Progenitor cell of endocrine pancreas (in vitro differentiated cells): ENCODE measurements at places on chromosomes 6 and 20. TPM values are rescaled to one million over a fixed set of nuclear protein-coding genes. Genes with fewer than 3 reads are reported as not detected.

- H3K4me3 ChIP-seq: no peak overlapping the region
- H3K27ac ChIP-seq: no peak overlapping the region
- no peak for DNase-seq
These were observed 131.5 kb downstream of the TAF4 start for GRCh38 chr20:61933951-61934715.

- H3K4me1 ChIP-seq: no peaks in the 10 kb centered on the region
- H3K27me3 ChIP-seq: no peaks in the 10 kb centered on the region
- no peak for DNase-seq
- no peak overlapping the region for H3K4me3 ChIP-seq
- H3K36me3 ChIP-seq: no peaks in the 10 kb centered on the region
These were observed 17.6 kb upstream of the KIAA1755 start for GRCh38 chr20:38278131-38278530.

DNA sequence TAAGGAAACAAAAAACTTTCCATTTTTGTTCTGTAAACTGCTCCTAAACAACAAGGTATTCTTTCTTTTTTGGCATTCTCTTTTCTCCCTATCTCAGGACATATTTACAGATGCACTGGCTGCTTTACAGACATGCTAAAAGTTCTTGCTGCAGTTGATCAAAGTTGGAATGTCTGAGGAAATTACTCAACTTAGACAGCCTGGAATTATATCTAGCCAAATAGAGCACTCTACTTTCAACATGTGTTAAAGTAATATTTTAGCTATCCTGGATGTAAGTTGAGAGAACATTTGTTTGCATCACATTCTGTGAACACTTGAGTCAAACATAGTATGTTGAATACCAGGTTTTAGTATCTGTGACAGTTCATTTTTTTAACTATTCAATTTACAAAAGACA lies 24.8 kb downstream of the TASP1 start:
- no peaks in the 10 kb centered on the region for H3K27me3 ChIP-seq
- peaks cover 5% of the 10 kb centered on the region for H3K36me3 ChIP-seq
- no peak for DNase-seq
- no peak overlapping the region for H3K4me3 ChIP-seq
- no peak overlapping the region for H3K27ac ChIP-seq

GRCh38 chr6:84280030-84280429 lies 52.6 kb upstream of the CEP162 start:
- no peaks in the 10 kb centered on the region for H3K27me3 ChIP-seq
- no peaks in the 10 kb centered on the region for H3K4me1 ChIP-seq
- no peak overlapping the region for H3K4me3 ChIP-seq
- DNase-seq: no peak

GRCh38 chr6:20605581-20605980 lies 71.3 kb downstream of the CDKAL1 start:
- peaks cover 18% of the 10 kb centered on the region for H3K4me1 ChIP-seq
- peaks cover 2% of the 10 kb centered on the region for H3K36me3 ChIP-seq
- no peak overlapping the region for H3K27ac ChIP-seq
- H3K27me3 ChIP-seq: no peaks in the 10 kb centered on the region
- DNase-seq: no peak

- no peak overlapping the region for H3K27ac ChIP-seq
- H3K27me3 ChIP-seq: no peaks in the 10 kb centered on the region
- peaks cover 2% of the 10 kb centered on the region for H3K4me1 ChIP-seq
- H3K36me3 ChIP-seq: peaks cover 26% of the 10 kb centered on the region
These were observed 10.3 kb downstream of the STK38 start for GRCh38 chr6:36536873-36537547.

- H3K27me3 ChIP-seq: no peaks in the 10 kb centered on the region
- no peak overlapping the region for H3K4me3 ChIP-seq
- peak overlapping the region; percentile 10 for H3K27ac ChIP-seq
- H3K36me3 ChIP-seq: peaks cover 1% of the 10 kb centered on the region
These were observed 20.9 kb downstream of the L3MBTL1 start for GRCh38 chr20:43528258-43528875.

- H3K4me3 ChIP-seq: no peak overlapping the region
- peaks cover 23% of the 10 kb centered on the region for H3K36me3 ChIP-seq
- H3K27me3 ChIP-seq: peaks cover 3% of the 10 kb centered on the region
- no peak overlapping the region for H3K27ac ChIP-seq
- DNase-seq: no peak
- H3K4me1 ChIP-seq: no peaks in the 10 kb centered on the region
These were observed 37.2 kb downstream of the EBF4 start for GRCh38 chr20:2729791-2730190.

GRCh38 chr6:127952831-127953230 lies 52.0 kb upstream of the THEMIS start:
- H3K4me3 ChIP-seq: no peak overlapping the region
- no peaks in the 10 kb centered on the region for H3K36me3 ChIP-seq
- no peaks in the 10 kb centered on the region for H3K27me3 ChIP-seq
- DNase-seq: no peak

DNA sequence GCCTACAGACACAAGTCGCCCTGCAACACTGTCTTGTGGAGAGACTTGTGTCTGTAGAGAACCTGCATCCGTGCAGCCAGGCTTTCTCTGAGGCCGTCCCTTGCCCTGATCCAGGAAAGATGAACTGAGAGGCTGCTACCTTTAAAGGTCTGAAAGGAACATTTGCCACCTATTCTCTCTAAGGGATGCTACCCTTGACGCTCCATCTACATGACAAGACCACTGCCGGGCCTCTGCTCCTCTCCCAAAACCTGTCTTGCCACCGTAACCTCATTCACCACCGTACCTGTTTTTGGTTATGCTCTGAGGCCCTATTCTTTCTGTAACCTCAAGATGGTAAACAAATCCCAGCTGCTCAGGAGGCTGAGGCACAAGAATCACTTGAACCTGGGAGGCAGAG lies 73.9 kb downstream of the FOXF2 start:
- DNase-seq: no peak
- H3K4me3 ChIP-seq: no peak overlapping the region
- peaks cover 5% of the 10 kb centered on the region for H3K4me1 ChIP-seq
- H3K27ac ChIP-seq: no peak overlapping the region

- H3K27ac ChIP-seq: no peak overlapping the region
- DNase-seq: no peak
- H3K4me3 ChIP-seq: no peak overlapping the region
- peaks cover 37% of the 10 kb centered on the region for H3K36me3 ChIP-seq
These were observed 38.0 kb downstream of the PHIP start for GRCh38 chr6:79040083-79040482.

DNA sequence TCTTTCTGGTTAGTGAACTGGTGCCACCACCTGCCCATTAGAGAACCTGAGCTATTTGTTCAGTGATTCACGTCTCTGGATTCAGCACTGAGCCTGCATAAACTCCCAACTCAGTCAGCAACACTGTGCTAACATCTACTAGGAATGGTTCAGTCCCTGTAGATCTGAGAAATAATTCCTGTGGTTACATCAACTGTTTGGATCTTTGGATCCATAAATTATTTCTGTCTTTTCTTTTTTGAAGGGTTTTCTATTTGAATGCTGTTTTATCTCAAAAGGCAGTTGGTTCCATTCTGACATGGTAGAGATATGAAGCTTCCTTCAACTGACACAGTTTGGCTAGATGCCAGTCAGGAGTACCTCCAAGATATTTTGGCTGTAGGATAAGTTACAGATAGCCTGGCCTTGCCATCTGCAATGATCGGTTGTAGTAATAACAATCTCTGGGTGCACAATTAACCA lies 125.9 kb downstream of the TRMT11 start:
- no peaks in the 10 kb centered on the region for H3K4me1 ChIP-seq
- no peak overlapping the region for H3K27ac ChIP-seq
- DNase-seq: no peak
- no peaks in the 10 kb centered on the region for H3K36me3 ChIP-seq

GRCh38 chr6:21500314-21501020 lies 93.1 kb upstream of the SOX4 start:
- H3K27me3 ChIP-seq: no peaks in the 10 kb centered on the region
- H3K4me3 ChIP-seq: no peak overlapping the region
- peaks cover 13% of the 10 kb centered on the region for H3K4me1 ChIP-seq
- DNase-seq: no peak

- DNase-seq: no peak
- no peak overlapping the region for H3K4me3 ChIP-seq
- no peaks in the 10 kb centered on the region for H3K27me3 ChIP-seq
- peaks cover 11% of the 10 kb centered on the region for H3K36me3 ChIP-seq
- H3K27ac ChIP-seq: no peak overlapping the region
- H3K4me1 ChIP-seq: peaks cover 15% of the 10 kb centered on the region
These were observed 23.7 kb downstream of the TRAF3IP2 start for GRCh38 chr6:111581957-111582356.

DNA sequence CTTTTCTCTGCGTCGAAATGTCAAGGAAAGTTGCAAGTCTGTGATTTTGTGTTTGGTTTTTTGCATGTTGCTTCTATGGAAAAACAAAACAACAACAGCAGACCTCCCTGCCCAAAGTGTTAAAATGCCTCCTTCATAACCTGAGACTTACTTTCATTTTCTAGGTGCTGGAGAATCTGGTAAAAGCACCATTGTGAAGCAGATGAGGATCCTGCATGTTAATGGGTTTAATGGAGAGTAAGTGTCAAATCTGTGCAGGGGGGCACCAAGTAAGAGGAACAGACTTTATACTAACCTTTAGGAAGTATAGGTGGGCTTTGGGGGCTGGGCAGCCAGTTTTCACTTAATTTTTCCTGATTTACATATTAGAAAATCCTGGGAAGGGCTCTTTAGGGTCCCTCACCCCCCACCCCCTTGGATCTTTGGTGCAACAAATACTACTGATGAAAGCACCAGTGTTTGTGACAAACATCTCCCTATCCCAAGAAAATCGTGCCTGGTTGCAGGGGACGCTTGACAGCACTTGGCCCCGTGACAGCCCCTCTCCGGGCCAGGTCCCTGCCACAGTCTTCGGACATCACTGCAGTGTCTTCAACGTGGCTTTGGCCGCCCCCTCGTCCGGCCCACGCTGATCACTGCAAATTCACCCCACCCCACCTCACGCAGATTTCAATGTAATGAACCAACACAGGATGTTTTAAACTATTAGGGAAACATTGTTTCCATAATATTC lies 43.1 kb downstream of the GNAS start:
- DNase-seq: no peak
- peaks cover 56% of the 10 kb centered on the region for H3K4me1 ChIP-seq
- no peaks in the 10 kb centered on the region for H3K27me3 ChIP-seq
- peak overlapping the region; percentile 90 for H3K27ac ChIP-seq
- peak overlapping the region; percentile 97 for H3K4me3 ChIP-seq

- no peak for DNase-seq
- peaks cover 11% of the 10 kb centered on the region for H3K27me3 ChIP-seq
- no peak overlapping the region for H3K27ac ChIP-seq
- no peaks in the 10 kb centered on the region for H3K4me1 ChIP-seq
- H3K36me3 ChIP-seq: no peaks in the 10 kb centered on the region
- no peak overlapping the region for H3K4me3 ChIP-seq
These were observed 6.3 kb upstream of the SIRPG start for GRCh38 chr20:1663917-1664316.

DNA sequence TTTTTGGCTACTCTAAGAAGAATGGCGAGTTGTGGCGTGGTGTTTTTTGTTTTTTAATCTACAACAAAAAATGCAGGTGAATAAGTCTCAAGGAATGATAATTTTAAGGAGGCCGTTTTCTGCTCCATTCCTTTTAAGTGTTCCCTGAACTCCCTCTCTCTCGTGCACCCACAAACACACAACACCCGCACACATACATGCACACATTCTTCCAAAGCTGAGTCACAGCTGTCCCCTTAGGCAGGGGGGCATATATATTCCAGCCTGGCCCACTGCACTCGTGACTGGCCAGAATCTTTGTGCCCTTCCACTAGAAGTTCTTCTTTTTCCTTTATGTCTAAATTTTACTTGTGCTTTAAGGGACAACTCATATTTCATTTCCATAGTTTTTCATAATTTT lies 405.7 kb downstream of the LMBRD1 start:
- H3K27me3 ChIP-seq: no peaks in the 10 kb centered on the region
- no peak for DNase-seq
- H3K27ac ChIP-seq: no peak overlapping the region
- no peaks in the 10 kb centered on the region for H3K36me3 ChIP-seq
- no peak overlapping the region for H3K4me3 ChIP-seq

DNA sequence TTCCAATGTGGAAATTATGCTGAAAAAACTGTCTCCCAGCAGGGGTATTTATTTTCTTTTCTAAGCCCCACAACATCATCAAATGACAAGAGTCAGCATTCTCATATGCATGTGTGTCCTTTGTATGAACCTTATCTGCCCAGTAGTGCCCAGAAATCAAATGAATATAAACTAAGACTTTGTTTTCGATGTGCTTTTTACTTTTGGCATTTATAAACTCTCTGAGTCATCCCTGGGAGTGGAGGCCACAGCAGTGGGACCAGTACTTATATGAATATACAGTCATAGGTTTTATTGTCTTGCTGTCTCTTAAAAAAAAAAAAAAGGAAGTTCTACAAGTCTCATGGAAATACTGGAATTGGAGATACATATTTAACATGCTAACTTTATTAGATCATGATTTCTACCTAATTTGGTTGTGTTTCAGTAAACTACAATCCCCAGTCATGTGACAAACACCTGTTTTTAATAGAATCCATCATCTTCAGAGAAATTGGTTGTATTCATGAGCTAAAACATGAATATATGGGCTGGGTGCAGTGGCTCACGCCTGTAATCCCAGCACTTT lies 99.2 kb upstream of the TMEM181 start:
- H3K27ac ChIP-seq: no peak overlapping the region
- no peak for DNase-seq
- H3K4me3 ChIP-seq: no peak overlapping the region
- H3K27me3 ChIP-seq: peaks cover 26% of the 10 kb centered on the region

- H3K36me3 ChIP-seq: no peaks in the 10 kb centered on the region
- peaks cover 10% of the 10 kb centered on the region for H3K4me1 ChIP-seq
- H3K4me3 ChIP-seq: no peak overlapping the region
- DNase-seq: no peak
These were observed 204.0 kb downstream of the TSHZ2 start for GRCh38 chr20:53176134-53176533.

DNA sequence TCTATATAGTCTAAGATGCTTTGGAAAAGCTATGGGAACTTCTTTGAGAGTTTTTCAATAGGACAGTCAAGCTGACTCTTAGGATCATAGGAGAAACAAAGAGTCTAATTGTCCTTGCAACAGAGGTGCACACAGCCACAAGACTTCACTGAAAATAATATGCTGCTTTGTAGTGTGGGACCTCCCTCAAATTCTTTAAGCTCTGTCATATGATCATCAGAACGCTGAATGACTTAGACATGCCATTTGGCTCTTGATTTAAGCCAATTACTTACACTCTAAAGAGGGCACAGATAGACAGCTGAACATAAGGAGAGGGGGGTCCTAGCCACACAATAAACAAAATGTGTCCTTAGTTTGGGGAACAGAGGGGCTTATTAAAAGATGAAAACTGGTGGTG lies 818.7 kb upstream of the GJE1 start:
- no peaks in the 10 kb centered on the region for H3K4me1 ChIP-seq
- H3K4me3 ChIP-seq: no peak overlapping the region
- H3K27ac ChIP-seq: no peak overlapping the region
- H3K27me3 ChIP-seq: no peaks in the 10 kb centered on the region
- no peak for DNase-seq
- H3K36me3 ChIP-seq: no peaks in the 10 kb centered on the region

Gene FAM83C
- total RNA-seq: not detected in 2 replicates

Gene SLC52A3
- 0.38 and 0.44 TPM in 2 replicates for total RNA-seq

Gene NECAB3
- total RNA-seq: 68.3 and 74.6 TPM in 2 replicates

Gene MEI4
- total RNA-seq: 1.9 and 2.6 TPM in 2 replicates

Gene C6orf58
- not detected in 2 replicates for total RNA-seq

Gene DNMT3B
- total RNA-seq: 15.4 and 15.9 TPM in 2 replicates

Gene PM20D2
- 20.0 and 20.8 TPM in 2 replicates for total RNA-seq

Gene KCNQ5
- 0.53 and 1.0 TPM in 2 replicates for total RNA-seq

Gene GHRH
- total RNA-seq: 0.75 TPM in 1 of 2 replicates, not detected in the other

Gene GSTA5
- total RNA-seq: not detected in 2 replicates

Gene ABHD16B
- total RNA-seq: not detected in 2 replicates
